Large intestine (tissue), 12 donors: ENCODE measurements at places on chromosomes 2 and 18.

- DNase-seq = peak; percentile 55
Measured at GRCh38 chr18:51371929-51372328, 174.4 kb upstream of the MEX3C start.

DNA sequence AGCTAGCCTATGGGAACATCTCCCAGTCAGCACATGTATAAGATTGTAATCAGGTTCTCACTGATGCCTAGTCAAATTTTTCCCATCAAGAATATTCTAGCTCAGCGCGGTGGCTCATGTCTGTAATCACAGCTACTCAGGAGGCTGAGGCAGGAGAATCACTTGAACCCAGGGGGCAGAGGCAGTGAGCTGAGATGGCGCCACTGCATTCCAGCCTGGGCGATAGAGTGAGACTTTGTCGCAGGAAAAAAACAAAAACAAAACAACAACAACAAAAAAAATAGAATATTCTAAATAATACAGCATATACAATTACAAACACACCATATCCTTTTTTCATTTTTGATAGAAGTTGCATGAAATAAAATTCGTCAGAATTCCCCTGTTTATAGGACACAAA, 67.5 kb upstream of the MYCN start:
- DNase-seq = no peak

GRCh38 chr18:49251451-49251850, 209.0 kb downstream of the DYM start:
- peak; percentile 19 for DNase-seq

DNA sequence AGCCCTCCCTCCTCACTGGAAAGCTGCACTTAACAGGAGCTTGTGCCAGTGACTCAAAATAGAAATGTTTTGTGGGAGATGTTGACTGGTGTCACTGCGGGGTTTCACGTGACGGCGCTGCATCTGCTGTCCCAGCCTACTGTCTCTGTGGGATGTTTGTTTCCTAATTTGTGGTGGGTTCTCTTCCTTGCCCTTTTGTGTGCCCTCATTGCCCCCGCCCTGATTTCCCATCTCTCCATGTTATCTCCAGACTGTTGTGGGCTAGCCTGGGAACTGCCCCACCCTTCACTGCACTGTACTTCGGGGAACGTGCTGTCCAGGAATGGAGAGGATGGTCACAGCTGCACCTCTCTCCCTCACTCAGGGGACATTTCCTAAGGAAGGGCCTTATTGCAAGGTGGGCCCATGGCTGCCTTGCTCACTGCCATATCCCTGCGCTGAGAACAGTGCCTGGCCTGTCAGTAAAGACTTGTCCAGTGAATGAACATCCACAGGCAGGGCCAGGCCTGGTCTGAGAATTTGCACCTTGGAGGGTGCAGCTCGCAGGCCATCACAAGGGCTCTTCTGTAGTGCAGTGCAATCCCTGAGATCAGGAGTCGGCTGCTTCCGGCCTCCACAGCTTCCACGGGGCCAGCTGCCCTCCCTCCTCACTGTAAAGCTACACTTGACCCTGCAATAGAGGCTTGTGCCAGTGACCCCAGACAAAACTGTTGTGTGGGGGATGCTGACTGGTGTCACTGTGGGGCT, 18.1 kb downstream of the ZAP70 start:
- DNase-seq = no peak

DNA sequence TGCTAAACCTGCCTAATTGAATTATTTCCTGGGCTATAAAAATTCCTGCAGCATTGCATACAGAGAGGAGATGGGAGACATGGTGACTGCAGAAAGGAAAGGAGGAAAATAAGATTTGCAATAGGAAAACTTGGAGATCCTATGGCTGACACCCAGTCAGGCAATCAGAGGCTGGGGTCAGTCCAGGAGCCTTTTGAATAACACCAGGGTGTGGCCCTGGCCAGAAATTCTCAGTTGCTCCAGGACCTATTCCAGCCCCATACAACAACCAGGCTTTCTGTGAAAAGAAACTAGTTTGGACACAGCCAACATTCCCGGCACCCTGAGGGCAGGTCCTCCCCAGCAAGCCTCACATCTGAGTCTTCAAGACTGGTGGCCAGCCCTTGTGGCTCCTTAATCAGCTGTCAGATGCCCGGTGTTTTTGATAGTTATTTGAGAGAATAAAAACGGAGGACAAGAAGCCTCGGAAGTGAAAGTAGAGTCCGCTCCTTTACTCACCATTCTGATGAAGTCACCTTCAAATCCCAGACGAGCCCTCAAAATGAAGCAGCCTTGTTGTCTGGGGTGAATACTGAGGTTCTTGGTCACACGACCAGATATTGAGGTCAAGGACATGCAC, 31.1 kb upstream of the GMCL1 start:
- peak; percentile 42 for DNase-seq

DNA sequence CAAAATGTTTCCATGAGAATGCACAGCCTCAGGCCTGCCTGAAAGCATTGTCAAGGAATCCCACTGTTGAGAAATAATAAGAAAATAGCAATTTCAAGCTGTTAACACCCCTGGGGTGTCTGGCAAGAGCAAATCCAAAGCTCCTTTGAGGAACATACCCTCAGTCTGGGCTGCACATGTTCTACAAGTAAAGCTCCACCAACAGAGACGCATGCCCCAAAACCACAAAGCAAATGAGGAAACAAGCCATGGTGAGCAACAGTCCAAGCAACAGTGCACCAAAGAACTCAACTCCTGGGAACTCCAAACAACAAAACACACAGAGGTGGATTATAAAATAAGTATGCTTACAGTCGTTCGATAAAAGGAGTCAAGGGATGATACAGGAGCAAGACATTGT, 40.3 kb downstream of the CYP27C1 start:
- DNase-seq = no peak

DNA sequence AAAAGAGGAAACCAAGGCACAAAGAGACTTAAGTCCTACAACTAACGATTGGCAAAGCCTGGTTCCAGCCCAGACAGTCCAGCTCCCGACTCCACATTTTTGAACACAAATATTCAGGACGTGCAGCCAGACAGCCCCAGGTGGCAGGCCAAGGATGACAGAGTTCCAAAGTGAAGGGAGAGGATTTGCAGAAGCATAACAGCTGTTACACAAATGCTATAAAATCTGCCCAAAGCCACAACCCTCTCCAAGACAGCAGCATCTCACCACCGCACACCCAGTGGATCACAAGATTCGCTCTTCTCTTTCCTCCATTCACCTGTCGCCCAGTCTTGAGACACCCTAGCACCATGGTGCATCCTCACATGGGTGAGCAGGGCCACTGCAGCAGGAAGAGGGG, 227.1 kb upstream of the ID2 start:
- DNase-seq = no peak

DNA sequence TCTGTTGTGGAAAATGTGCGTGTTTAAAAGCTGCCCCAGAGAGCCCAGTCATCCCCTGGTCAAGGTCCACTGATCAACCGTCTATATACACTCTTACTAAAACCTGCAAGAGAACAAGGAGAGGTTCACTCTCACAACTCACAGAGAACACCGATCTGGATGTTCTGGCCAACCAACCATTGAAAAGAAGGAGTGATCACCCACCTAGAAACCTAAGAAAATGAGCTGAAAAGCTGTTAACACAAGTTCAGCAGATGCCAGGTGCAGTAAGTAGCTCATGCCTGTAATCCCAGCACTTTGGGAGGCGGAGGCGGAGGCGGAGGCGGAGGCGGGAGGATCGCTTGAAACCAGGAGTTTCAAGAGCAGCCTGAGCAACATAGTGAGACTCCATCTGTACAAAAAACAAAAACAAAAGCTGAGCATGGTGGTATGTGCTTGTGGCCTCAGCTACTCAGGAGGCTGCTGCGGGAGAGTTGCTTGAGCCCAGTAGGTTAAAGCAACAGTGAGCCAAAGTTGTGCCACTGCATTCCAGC, 14.5 kb downstream of the ATG16L1 start:
- DNase-seq = no peak

- no peak for DNase-seq
Measured at GRCh38 chr2:67485431-67485830, 88.3 kb downstream of the ETAA1 start.

- no peak for DNase-seq
Measured at GRCh38 chr2:158194229-158194628, 92.6 kb downstream of the UPP2 start.

- DNase-seq = no peak
Measured at GRCh38 chr2:141856215-141856919, 274.4 kb downstream of the LRP1B start.

DNA sequence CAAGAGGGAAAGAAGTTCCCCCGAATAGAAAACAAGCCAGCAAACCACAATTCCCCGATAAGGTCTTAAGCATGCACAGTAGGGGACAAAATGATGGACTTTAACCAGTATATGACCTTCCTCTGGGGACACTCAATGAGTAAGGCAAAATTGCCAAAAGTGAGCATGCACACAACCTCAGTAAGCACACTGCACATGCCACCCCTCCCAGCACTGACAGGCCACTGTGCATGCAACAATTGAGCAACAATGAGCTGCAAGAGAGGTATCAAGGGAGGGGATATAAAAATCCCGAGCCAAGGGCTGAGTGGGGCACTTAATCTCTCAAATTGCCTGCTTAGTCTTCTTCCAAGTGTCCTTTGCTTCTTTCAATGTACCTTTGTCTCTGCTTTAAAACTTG, 935.8 kb upstream of the SLC39A10 start:
- DNase-seq = no peak

DNA sequence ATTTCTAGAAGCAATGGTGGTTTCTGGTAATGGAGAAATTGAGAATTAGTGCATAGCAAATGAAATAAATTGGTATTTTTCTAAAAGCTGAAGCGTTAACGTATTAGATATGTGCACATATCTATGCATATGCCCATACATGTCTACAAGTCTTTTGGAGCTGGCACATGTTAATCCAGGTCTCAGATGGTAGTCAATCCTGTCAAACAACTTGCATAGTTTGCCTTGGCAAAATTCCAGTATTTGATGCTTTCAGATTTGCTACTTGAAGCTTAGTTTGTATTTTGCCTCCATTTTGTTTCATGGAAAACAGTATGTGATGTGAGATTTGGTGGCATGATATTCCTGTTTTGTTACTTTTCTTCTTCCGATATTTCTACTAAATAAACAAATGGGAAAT, 304.6 kb downstream of the PARD3B start:
- DNase-seq = no peak

- no peak for DNase-seq
Measured at GRCh38 chr2:37730037-37730818, 58.8 kb upstream of the CDC42EP3 start.

DNA sequence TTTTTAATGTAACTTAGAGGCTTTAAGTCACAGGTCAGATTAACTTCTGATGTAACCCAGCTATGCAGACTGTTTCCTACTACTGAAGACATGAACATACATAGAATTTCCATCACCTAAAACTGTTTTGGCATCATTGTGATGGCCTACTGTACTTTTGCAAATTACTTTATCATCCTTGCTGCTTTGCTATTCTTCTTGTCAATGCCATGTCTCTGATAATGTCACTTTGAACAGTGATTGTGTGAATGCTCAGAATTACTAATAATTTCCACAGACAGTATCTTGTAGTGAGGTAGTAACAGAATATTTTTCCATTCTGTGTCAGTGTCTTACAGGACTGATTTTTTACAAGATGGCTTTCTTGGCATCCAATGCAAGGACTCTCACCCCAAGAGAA, 663.5 kb downstream of the DPP10 start:
- DNase-seq = no peak

GRCh38 chr2:156319811-156320485, 12.6 kb downstream of the NR4A2 start:
- peak; percentile 85 for DNase-seq

DNA sequence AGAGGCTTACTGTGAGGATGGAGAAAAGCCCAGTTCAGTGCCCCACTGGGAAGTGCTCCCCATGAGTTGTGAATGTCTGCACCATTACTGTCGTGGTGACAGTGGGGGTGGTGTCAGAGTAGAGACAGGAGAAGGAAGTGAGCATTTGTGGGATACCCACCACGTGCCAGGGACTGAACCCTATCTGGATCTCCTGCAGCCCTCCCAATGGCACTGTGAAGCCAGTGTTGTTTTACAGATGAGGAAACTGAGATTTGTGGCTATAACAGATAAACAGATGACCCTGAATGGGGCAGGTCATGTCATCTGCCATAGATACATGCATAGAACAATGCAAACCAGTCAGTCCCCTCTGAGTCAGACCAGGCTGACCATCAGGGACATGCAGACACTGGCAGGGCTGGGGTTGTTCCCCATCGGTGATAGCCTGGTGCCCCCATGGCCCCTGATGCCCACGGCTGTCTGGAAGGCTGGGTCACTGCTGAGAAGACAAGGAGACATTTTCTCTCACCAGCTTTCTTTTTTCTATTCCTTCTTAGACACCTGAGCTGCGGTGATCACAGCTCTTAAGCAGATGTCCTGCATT, 60.8 kb downstream of the EMILIN2 start:
- no peak for DNase-seq

DNA sequence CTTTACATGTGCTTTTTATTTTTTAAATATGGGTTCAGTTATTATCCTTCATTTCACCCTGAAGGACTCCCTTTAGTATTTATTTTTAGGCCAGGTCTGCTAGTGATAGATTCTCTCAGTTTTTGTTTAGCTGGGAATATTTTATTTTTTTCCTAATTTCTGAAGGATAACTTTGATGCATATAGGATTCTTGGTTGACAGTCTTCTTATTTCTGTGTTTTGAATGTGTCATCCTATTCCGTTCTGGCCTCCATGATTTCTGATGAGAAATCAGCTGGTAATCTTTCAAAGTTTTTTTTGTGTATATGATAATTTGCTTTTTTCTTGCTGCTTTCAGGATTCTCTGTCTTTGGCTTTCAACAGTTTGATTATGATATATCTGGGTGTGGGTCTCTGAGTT, 35.4 kb downstream of the TMEM178A start:
- no peak for DNase-seq

DNA sequence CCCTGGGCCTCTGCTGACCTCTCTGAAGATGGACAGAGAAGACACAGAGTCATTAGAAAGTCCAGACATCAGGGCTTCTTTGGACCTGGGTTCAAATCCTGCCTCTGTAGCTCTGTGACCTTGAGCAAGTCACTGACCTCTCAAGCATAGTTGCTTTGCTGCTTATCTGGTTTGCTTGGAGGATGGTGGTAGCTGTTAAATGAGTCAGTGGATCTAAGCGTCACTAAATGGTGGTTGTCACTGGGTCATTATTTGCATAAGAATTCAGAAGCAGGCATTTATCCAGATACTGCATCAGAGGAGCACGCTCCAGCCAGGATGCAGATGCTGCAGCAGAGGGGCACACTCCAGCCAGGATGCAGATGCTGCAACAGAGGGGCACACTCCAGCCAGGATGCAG, 229.2 kb downstream of the GLI2 start:
- no peak for DNase-seq

DNA sequence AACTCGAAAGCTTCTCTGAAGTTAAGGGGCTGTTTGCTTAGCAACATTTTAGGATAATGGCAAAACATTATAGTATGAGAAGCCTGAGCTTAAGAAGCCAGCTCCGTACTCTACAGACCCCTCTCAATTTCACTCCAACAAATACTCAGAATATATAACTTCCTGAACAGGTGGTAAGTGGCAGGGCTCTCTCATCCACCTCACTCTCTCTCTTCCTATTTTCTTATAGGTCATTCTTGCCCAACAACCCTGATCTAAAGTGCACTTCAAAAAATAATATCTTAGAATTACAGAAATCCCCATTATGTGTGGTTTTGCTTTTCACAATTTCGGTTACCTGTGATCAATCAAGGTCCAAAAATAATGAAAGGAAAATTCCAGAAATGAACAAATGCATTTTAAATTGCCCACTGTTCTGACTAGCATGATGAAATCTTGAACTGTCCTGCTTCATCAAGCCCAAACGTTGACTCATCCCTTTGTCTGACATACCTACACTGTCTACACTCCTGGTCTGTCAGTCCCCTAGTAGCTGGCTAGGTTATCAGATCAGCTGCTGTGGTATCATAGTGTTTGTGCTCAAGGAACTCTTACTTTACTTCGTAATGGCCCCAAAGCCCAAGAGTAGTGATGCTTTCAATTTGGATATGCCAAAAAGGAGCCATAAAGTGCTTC, 122.8 kb upstream of the COL5A2 start:
- no peak for DNase-seq
